ENCODE measurements at places on chromosomes 1 and 21.

DNA sequence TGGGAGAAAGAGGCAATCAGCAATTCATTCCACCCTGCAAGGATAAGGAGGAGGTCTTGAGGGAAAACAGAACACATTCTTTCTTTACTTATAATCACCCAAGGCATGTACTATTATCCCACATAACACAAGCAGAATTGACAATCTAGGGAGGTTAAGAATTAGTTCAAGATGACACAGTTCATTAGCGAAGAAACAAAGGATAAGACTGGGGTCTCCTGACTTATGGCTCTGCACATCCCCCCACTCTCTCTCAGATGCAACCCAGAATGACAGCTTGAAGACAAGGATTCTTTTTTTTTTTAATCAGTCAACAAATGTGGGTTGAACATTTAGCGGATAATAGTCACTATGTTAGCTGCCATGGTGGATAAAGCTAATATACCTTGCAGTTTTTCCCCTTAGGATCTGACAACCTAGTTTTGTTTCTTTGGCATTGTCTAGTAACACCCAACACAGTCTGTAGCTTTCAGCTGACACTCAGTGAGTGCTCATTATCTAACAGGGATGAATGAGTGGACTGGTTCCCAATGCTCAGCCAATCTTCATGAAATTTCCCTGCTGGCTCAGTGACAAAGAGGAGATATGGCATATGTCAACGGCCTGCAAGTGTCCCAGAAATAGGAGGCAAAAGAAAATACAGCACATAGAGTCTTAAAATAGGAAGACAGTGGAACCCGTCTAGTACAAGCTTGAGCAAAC, 35.1 kb downstream of the RXRG start:
- DNase-seq: no peak

DNA sequence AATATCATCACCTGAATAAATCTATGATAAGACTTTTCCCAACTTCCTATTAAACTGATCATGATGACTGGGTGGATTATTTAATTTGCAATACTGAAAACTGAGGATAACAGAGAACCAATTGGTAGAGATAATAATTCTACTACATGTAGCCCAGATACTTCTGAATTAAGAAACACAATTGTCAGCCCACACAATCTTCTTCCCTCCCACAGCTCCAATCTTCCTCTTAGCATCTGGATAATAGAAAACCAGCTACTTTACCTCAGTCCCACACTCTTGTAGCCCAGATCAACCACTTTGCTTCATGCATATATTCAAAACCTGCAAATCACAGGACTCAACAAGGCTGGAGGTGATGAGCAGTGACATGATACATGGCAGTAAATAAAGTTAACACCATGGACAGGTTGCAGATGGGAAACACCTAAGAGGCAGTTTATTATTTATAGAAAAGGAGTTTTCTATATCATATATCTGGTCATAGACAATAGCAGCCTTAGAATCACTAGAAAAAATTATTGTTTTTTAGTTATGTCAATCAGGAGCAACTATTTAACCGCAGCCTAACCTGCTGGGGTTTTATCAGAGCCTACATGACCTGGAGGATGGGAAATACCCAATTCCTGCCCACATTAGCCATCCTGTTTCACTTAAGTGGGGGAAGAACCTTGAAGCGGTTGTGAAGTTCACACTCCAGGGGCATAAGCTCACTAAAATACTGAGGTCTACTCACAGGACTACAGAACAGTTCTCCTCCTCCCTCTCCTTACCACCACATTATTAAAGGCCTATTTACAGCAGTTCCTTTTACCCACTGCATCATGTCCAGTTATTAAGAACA, 16.7 kb downstream of the FRRS1 start:
- no peak for DNase-seq

DNA sequence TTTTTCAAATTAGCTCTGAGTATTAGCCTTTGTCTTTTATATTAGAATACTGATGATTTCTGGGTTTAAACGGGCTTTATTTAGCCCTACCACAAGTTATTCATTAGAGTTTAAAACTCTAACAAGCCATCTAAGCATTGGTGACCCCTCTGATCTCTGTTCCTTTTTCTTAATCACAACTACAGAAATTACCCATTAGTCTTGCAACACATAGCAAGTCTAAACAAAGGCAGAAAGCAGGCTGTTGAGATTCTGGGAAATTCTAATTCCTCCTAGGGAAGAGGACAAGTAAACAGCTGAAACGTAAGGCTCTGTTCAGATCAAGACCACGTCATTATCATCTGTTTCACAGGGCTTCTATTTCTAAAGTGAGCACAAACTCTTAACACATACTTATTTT, 491.2 kb upstream of the ZRANB2 start:
- no peak for DNase-seq

DNA sequence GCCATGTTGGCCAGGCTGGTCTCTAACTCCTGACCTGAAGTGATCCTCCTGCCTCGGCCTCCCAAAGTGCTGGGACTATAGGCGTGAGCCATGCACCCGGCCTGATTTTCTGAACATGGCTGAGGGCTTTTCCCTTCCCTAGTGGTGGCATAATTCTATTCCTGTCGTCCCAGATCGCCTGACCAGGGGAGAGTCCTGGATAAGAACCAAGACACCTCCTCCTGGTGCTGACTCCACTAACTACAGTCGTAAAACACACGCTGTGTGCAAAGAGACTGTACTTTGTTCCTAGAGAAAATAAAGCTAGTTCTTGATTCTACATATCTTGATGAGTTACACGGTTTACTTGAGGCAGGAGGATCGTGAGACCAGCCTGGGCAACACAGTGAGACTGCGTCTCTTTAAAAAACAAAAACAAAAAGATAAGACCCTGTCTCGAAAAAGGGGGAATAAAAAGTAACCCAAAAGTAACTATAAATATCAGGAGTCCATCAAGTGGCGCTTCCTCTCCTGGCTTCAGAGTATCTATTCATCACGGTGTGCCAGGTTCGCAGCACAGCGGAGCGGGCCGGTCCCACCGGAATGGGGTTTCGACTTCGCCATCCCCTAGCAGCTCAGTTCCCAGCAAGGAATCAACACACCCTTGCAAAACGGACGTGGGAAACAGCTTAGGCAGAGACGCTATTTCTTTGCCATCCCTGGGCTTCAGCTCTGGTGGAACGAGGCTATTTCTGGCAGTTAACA, 973 bp downstream of the SDF4 start:
- DNase-seq: no peak

DNA sequence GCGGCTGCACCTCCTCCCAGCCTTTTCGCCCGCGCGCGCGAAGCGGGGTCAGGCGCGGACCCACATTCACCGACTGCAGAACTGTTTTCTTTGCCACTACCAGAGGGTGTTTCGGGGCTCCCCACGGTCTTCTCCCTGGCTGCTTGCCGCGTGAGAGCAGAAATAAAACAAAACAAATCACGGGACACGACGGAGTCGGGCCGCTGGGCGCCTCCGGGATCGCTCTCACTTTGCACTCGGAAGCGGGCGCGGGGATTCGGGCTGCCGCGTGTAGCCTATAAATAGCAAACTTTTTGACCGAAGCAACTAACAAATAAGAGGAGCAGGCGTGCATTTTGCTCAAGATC, 412.3 kb upstream of the ESRRG start:
- no peak for DNase-seq

DNA sequence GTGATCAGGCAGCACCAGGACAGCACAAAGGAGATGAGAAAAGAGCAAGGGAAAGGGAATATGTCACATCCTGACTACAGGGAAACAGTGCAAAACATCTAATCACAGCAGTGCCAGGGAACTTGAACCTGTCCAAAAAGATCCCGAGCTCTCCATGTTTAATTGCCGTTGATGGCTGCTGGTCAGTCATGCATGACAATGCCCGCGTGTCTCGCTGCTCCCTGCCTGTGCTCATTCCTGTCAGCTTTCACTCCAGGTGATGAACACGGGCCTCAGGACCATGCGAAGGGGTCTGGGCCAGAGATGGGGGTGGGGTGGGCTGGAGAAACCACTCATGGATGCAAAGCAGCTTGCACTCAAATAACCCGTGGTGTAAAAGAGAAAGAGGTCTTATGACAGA, 287.0 kb downstream of the GPATCH2 start:
- DNase-seq: no peak

DNA sequence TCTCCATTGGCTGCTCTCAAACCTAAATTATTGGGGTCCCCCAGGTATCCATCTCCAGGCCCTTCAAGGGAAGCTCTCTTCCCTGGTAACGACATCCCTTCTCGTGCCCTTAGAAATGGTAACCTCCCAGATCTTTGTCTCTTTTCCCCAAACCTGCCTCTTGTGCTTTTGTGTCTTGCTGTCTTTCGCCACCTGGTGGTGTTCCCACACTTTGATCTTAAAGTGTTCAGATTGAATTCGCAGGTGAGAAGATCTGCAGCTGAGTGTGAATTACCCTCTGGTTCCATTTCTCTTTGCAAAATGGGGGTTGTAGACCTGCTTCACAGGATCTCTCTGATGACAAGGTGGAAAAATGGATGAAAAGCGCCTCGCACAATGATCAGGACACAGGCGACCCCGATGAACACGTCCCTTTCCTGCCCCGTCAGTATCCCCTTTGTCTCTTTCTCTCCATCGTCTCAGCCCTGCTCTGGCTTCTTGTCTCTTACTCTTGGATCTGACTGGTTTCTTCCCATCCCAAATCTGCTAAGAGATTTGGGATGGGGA, 53.1 kb downstream of the DOP1B start:
- DNase-seq: peak; percentile 41

DNA sequence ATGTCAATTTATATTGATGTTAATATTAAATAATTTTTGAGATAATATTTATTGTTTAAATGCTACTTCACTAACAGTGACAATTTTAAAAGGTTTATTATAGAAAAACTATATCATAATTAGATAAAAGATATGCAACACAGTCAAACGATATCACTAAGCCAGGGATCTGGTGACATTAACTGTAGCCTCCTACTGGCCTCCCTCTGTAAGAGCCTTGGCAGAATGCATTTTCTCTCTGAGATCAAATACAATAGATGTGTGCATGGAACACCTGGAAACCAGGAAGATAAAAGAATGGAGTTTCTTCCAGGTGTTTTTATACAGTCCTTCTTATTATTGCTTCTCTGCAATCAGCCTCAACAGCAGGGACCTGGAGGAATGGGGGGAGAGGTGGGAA, 1762.1 kb downstream of the BRINP3 start:
- no peak for DNase-seq

GRCh38 chr1:225114354-225114990, 185.0 kb downstream of the DNAH14 start:
- no peak for DNase-seq

GRCh38 chr1:3078430-3078861, 9.4 kb downstream of the PRDM16 start:
- no peak for DNase-seq

DNA sequence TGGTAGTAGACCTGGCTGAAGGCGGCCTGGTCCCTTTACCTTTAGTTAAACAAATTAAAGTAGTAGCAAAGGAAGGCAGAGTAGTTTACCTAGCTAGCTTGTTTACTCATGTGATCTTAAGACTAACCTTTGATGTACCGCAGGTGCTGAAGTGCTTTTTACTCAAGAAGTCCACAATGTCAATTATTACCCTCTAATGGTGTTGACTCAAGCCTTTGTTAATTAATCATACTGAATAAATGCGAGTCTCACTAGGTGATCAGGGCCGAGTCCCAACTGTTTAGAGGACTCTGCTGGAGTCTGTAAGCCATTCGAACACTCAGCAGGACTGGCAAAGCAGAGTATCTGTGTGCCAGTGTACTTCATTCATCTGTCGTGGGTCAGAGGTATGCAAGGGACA, 381.1 kb upstream of the NCAM2 start:
- DNase-seq: no peak

DNA sequence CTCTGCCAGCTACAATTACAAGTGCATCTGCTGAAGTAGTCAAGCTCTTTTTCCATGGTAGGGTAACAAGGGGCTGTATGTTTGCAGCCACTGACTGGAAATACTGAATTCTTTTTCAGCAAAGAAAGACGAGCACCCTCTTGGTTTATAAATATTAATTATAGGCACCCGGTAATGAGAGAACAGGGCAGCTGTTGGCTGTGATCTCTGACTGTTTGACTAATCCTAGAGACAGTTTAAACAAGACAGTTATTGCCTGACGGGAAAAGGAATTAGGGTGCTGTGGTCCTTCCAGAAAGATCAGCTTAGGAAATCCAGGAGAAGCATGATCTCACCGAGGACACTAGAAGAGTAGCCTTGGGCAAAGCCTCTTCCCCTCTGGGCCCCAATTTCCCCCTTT, 183.7 kb upstream of the ZC3H12A start:
- DNase-seq: no peak

DNA sequence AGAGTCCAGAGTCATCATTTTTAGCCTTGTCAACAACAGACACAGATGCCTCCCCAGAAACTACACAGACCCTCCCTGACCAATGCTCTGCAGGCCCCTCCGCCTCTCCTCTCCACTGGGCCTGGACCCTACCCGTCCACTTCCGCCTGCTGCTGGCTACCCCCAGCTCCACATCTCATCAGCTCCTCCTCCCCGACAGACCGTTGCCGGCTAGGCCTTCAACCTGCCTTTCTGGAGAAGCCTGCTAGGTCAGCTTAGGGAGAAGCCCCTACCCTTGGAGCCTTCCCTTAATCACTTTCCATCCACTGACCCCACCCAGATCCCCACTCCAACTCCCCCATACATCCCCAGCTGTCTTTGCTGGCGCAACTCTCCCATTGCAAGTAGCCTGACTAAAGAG, 1.4 kb downstream of the TRIM17 start:
- DNase-seq: no peak

- DNase-seq: peak; percentile 96
These were observed 138.5 kb downstream of the CLIC6 start for GRCh38 chr21:34807146-34807880.

DNA sequence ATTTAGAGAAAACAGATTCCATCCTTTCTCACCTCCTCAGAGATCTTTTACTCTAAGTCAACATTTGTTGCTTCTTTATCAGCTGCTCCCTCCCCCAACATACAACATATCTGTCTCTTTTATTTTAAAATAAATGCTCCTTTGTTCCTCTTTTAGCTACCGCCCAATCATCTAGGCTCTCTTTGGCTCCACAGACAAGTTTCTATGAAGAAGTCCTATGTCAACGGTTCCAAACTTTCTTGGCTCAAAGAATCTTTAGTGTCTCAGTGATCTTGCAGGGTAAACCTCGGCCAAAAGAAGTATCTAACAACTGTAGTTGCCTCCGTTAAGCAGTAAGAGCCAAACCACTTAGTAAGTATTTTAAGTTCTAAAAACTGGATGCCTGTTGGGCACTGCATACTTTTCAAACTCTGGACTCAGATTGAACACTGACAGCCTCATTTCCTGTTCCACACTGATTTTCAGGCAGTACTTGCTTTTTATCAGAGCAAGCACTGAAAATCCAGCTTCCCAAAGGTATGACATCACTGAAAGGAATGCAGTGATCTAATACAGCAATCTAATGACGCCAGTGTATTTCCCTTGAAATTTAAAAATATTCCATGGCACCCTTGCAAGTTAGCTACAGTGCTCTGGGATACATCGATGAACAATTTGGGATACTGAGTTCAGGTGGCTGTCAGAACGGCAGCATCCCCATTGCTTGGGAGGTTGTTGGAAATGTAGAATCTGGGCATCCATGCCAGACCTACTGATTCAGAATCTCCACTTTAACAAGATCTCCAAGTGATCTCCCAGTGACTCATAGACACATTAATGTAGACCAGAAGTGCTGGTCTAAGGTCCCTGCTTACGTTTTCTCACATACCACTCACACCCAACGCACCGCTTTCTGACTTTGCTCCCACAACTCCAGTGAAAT, 26.8 kb downstream of the EGLN1 start:
- DNase-seq: peak; percentile 92

All from non-pigmented ciliary epithelial cell (primary cell).